CD4-positive, alpha-beta T cell treated with Interleukin-4 for 4 hours (primary cell): ENCODE measurements at places on chromosomes 13 and 19.

- DNase-seq, result no peak
These were observed 8.2 kb downstream of the SCEL start for GRCh38 chr13:77543711-77544110.

GRCh38 chr13:20778311-20778710, 4.5 kb upstream of the EEF1AKMT1 start:
- no peak for DNase-seq

DNA sequence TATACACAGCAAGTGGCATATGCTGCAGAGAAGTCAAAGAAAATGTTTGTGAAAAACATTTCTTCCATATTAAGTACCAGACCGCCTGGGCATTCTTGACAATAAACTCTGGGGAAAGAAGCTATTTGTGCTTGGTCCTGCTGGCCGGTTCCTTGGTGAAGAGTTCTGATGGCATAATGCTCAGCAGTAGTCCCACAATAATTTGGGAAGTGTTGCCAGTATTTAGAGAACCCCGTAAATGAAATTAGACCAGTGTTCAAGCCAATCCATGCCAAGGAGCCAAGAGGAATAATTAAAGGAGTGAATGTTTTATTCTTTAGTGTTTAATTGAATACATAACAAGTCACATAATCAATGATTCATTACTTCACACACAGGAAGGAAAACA, 6.3 kb downstream of the KCTD12 start:
- no peak for DNase-seq

DNA sequence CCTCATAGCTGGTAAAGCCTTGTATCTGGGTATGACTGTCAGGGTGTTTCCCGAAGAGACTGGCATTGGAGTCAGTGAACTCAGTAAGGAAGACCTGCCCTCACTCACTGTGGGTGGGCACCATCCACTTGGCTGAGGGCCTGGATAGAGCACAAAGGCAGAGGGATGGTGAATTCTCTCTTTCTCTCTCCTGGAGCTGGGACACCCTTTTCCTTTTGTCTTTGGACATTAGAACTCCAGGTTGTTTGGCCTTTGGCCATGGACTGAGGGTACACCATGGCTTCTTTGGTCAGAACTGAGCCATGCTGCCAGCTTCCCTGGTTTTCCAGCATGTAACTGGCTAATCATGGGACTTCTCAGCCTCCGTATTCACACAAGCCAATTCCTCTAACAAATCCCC, 4.6 kb upstream of the CEACAM1 start:
- no peak for DNase-seq

DNA sequence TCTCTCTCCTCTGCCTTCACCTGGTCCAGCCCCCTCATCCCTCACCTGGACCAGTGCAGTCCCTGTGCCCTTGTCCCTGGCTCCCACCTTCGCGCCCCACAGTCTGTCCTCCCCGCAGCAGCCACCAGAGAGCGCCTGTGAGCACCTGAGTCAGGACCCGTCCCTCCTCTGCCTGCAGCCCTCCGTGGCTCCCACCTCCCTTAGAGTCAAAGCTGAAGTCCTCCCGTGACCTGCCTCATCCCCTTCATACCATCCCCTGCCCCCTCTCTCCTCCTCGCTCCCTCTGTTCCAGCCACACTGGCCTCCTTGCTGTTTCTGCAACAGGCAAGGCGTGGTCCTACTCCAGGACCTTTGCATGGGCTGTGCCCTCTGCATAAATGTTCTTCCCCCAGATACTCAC, 10.3 kb downstream of the CELF5 start:
- no peak for DNase-seq

- no peak for DNase-seq
These were observed 15.2 kb upstream of the F7 start for GRCh38 chr13:113090415-113090770.

GRCh38 chr19:16899566-16900075, 10.8 kb downstream of the F2RL3 start:
- DNase-seq, result no peak

GRCh38 chr13:36131931-36132297, 732 bp upstream of the DCLK1 start:
- no peak for DNase-seq

GRCh38 chr13:33616130-33616529, 201.8 kb upstream of the RFC3 start:
- no peak for DNase-seq

DNA sequence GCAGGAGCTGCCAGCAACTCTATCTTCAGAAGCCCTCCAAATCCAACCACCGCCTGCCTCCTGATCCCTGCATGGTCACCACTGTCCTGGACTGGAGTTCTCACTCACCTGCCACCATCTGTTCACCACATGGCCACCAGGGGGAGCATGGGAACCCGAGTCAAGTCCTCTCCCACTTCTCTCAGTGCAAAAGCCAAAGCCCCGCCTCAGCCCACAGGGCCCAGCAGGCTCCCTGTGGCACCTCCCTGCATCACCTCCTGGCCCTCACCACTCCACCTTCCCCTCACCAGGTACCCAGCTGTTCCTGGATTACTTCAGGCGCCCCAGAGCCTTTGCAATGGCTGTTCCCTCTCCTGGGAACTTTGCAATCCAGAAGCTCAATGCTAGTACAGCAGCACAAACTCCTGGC, 5.3 kb downstream of the DHPS start:
- DNase-seq, result peak; percentile 74

DNA sequence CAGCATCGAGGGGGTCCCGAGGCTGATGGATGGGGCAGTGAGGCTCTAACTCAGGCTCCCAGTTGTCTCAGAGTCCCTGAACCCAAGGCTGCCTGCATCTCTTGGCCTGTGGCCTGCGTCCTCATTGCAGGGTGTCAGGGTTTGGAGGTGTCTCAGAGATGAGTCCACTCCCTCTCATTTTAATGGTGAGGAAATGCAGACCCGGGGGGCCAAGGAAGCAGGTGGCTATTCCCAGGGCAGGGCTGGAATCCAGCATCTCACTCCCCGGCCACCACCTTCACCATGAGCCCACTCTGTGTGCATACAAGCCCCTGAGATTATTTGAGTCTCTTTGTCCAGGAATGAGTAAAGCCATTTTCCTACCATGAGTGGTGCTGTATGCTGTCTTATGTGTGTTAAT, 21.4 kb downstream of the TEX29 start:
- DNase-seq, result no peak

DNA sequence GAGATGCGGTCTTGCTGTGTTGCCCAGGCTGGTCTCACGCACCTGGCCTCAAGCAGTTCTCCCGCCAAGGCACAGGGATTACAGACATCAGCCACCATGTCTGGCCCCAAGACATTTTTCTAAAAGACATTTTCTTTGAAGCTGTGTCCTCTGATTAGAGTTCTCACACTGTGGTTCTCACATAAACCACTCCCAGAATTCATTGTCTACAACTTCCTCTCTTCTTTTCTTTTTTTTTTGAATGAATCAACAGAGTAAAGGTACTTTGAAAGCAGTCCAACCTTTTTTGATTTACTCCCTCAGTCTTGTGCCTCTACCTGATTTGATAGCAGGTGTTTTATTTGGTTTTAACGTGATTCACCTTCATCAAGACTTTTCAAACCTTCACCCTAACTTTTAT, 14.3 kb upstream of the SHD start:
- peak; percentile 14 for DNase-seq

- no peak for DNase-seq
These were observed 76.7 kb downstream of the TEX26 start for GRCh38 chr13:31009166-31009565.

DNA sequence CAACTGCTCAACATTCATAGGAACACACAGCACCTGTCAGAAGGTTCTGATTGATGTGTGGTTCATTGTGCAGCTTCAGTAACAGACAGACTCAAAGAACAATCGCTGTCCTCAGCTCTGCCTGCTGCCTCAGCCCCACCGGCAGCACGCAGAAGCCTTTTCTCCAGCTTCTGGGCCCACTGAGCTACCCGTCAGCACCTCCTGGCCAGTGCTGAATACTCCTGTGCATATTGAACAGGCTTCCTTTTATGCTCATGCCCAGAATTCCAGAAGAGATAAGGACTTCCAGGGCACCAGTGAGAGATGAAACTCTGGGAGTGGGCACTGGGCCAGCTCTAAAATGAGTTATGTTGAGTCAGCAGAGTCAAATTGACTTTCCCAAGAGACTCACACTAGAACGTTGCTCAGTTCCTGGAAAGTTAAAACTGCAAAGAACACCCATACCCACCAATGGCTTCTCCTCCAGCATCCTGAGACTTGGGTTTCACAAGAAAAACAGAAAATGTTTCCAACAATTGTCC, 119.3 kb downstream of the COL4A1 start:
- no peak for DNase-seq

- no peak for DNase-seq
These were observed 817.2 kb downstream of the SLITRK1 start for GRCh38 chr13:83065108-83065507.

GRCh38 chr19:50796128-50796633, 6.0 kb downstream of the ACP4 start:
- DNase-seq, result no peak

DNA sequence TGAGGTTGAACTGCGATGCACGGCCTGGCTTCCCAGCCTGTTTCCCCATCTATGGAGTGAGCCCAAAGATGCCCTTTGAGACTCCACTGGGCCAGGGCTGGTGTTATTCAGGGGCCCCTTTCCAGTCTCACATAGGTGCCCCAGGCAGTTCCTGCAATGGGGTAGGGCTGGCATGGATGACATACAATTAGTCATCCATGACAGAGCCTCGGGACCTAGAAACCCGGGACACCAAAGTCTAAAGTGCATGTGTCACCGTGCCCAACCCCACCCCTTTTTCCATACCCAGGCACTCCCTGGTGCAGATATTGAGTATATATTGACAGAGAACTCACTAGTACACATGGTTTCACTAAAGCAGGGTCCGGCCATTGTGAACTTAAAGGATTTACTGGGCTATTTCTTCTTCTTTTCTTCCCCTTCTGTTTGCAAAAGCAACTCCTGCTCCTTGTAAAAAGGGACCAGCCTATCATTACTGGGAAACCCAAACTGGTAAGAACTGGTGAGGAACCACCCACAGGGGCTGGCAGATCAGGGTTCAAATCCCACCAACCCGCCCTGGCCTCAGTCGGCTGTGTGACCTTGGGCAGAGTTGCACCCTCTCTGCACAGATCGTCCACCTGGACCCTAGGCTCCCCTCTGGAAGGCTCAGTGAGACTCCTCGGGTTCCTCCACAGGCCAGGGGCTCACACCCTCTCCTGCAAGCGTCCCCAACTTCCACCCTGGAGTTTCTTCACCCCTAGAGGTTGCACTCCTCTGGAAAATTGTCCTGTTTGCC, 2.7 kb downstream of the B3GNT3 start:
- no peak for DNase-seq

GRCh38 chr19:18809149-18809868, 18.2 kb upstream of the COMP start:
- no peak for DNase-seq

DNA sequence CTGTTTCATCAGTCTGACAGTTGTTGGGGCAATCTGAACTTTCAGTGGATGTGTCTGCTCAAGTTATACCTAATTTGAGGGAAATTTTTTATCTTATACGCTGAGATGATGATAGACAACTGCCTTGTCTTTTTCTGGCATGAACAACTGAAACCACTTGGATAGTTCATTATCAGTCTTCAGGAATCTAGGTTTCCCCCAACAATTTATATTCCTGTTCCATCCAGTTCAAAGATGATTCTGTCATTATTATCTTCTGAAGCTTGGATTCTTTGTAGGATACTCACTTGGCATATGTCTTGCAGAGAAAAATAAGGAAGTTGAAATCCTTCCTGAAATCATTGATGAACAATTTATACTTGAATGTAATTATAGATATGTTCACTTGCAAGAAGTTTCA, 193.7 kb downstream of the LMO7 start:
- no peak for DNase-seq

DNA sequence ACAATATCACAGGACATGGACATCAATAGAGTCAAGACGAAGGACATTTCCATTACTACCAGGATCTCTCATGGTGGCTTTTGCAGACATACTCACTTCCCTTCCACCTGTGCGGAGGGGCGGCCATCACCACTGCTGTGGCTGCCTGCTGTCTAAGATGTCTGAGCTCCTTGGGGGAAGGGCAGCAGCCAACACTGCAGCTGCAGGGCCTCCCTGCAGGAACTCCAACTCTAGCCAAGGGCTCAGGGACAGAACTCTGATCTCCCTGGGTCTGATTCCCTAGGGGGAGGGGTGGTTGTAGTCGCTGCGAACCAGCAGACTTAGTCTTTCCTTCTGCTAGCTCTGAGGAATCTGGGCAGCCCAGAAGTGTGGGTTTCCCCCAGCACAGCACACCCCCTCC, 78.9 kb upstream of the ANKRD10 start:
- no peak for DNase-seq

DNA sequence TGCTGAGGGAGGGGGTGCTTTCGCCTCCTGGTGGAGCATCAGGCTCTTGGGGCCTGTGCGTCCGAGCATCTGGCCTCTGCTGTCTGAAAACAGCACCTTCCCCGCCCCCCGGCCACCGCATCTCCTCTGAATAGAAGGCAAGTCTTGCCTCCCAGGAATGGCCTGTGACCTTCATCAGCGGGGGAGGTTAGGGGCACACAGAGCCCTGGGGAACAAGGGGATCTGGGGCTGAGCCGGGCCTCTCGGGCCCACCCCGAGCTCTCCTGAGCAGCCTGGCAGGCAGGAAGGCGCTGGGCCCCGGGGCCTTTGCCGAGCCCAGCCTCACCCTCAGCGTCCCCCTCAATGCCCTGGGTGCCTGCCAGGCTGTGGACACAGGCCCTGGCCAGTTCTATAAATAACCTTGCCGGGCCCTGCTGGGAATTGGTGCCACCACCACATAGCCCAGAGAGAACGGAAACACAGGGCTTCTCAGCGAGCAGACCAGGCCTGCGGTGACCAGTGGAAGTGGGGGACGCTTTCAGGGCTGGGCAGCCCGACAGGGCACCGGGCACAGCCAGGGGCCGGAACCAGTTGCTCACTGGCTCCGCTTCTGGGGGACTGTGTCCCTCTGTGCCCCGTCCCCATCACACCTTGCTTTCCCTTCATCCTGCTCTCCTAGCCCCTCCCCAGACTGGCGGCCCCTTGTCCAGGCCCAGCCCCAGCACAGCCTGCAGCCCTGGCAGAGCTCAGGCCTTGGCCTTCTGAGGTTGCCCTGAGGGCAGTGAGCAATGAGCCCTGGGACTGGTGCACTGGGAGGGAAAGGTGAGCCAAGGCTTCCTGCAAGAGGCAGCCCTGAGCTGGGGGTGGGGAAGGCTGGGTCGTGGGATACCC, 9.5 kb downstream of the STK11 start:
- no peak for DNase-seq

- DNase-seq, result no peak
These were observed 858 bp upstream of the PPP6R1 start for GRCh38 chr19:55259540-55260210.

DNA sequence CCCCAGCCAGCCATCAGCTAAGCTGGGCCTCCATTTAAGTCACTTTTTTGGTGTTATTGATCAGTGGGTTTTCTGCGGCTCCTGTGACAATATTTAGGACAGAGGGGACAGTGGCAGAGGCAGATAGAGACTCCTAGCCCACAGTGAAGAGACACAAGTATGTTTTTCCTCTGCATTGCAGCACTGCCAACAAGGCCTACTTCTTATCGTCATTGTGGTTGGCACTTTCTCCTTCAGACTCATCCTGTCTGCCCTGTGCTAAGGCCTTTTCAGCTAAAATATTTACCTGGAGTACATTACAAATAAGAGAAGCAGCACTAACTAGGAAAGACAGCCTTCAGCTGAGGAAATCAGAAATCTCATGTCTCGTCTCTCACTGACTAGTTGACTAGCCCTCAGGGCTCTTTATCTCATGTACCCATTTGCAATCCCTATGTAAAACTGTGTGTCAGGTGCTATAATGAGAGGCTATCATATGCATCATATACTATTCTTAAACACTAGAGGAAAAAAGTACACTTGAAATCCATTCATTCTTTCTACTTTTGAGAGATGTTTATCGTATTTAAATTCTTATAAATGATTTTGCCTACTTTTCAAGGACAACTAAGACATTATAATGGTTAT, 62.2 kb downstream of the ZAR1L start:
- no peak for DNase-seq
